ENCODE measurements at places on chromosomes 12 and 14.

- DNase-seq, result peak; percentile 24
Measured at GRCh38 chr12:65925626-65926025, 101.3 kb downstream of the HMGA2 start.

- no peak for DNase-seq
Measured at GRCh38 chr14:95006051-95006450, 151.3 kb downstream of the DICER1 start.

GRCh38 chr14:77918448-77918847, 118.5 kb downstream of the ADCK1 start:
- no peak for DNase-seq

- no peak for DNase-seq
Measured at GRCh38 chr12:104652910-104653309, 196.2 kb downstream of the CHST11 start.

GRCh38 chr14:91333650-91334039, 84.0 kb downstream of the CCDC88C start:
- DNase-seq, result no peak

DNA sequence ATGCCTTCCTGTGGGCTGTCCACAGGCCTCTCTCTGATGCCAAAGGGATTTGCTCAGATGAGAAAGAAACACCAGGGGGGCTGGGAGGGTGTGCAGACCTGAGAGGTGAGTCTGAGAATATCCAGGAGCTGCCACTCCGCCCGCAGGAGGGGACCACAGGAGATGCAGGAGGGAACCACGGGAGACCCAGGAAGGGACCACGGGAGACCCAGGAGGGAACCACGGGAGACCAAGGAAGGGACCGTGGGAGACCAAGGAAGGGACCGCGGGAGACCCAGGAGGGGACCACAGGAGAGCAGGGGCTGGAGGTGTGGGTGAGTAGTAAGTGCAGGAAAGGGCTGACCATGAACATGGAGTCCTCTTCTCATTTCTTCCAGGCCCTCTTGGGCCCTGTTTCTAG, 74.6 kb upstream of the SFSWAP start:
- DNase-seq, result no peak
